ENCODE measurements at places on chromosomes 16 and 17. TPM values are rescaled to one million over a fixed set of nuclear protein-coding genes. Genes with fewer than 3 reads are reported as not detected.

GRCh38 chr16:49688036-49688697 is 167.7 kb downstream of the ZNF423 start:
- no peak for DNase-seq

- DNase-seq, result no peak
Observed at GRCh38 chr17:76495663-76496400, 5.4 kb downstream of the RHBDF2 start.

DNA sequence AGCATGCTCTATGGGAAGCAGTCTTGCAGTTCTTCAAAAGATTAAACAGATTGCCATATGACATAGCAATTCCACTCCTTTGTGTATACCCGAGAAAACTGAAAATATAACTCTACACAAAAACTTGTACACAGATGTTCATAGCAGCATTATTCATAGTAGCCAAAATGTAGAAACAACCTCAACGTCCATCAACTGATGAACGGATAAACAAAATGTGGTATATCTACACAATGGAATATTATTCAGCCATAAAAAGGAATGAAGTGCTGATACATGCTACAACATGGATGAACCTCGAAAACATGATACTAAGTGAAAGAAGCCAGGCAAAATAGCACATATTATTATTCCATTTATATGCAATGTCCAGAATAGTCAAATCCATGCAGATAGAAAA is 221.2 kb upstream of the PSMD7 start:
- DNase-seq, result no peak

DNA sequence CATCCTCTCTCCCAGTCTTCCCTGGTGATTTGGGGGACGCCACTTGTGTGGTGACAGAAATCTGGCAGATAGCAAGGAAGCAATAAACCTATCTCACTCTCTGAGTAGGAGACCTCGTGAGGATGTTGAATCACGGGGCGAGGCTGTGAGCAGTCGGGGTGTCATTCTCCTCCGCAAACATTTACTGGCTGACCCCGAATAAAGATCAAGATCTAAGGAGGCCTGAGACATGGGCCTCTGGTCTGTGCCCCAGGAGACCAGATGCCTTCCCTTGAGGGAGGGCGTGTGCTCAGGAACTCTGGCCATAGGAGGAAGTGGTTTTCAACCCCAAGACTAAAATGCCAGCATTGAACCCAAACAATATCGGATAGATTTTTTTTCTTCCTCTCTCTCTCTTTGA is 53.1 kb downstream of the FOXL1 start:
- DNase-seq, result no peak

The NPIPB6 gene
- 3.8 TPM for polyA plus RNA-seq

The PRDM7 gene
- polyA plus RNA-seq, result 0.74 TPM

GRCh38 chr17:40962059-40962561 is 4.6 kb downstream of the KRT39 start:
- DNase-seq, result no peak

DNA sequence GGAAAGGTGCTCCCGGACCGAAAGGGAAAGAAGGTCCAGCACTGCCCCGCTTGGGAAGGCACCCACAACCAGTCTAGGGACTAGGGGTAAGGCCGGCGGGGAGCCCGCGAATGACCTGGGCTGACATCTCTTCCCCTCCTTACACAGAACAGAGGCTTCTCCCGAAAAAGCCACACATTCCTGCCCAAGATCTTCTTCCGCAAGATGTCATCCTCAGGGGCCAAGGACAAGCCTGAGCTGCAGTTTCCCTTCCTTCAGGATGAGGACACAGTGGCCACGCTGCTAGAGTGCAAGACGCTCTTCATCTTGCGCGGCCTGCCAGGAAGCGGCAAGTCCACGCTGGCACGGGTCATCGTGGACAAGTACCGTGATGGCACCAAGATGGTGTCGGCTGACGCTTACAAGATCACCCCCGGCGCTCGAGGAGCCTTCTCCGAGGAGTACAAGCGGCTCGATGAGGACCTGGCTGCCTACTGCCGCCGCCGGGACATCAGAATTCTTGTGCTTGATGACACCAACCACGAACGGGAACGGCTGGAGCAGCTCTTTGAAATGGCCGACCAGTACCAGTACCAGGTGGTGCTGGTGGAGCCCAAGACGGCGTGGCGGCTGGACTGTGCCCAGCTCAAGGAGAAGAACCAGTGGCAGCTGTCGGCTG is 1.5 kb downstream of the CNP start:
- no peak for DNase-seq

GRCh38 chr17:44110011-44110686 is 13.3 kb downstream of the HDAC5 start:
- DNase-seq, result no peak

The COPZ2 gene
- polyA plus RNA-seq, result 18.0 TPM

DNA sequence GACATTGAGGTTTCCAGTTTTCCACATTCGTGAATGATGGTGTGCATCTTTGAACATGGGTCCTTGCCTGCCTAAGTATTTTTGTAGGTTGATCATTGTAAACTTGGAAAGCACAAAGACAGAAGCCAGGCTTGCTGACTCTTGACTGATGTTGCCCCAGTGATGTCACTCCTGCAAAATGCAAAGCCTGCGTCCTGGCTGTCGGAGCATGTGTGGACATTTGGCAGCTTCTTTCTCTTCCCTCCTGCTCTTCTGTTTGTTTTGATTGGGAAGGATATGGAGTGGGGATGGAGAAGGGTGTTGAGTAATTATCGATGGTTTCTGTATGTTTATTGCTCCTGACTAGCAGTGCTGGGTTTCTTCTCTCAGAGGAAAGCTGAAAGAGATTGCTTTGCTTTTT is 3.2 kb downstream of the NDE1 start:
- no peak for DNase-seq

The FOXN1 gene
- 0.57 TPM for polyA plus RNA-seq

The SLC13A5 gene
- 4.9 TPM for polyA plus RNA-seq

GRCh38 chr17:20032636-20033035 is 23.5 kb downstream of the SPECC1 start:
- no peak for DNase-seq

DNA sequence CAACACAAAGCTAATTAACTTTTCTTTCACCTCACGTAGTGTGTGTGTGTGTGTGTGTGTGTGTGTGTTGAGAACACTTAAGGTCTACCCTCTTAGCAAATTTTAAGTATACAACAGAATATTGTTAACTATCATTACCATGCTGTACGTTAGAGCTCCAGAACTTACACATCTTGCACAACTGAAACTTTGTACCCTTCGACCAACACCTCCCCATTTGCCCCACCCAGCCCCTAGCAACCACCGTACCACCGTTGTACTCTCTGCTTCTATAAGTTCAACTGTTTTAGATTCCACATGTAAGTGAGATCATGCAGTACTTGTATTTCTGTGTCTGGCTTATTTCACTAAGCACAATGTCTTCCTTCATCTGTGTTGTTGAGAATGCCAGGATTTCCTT is 28.1 kb upstream of the MLYCD start:
- no peak for DNase-seq

DNA sequence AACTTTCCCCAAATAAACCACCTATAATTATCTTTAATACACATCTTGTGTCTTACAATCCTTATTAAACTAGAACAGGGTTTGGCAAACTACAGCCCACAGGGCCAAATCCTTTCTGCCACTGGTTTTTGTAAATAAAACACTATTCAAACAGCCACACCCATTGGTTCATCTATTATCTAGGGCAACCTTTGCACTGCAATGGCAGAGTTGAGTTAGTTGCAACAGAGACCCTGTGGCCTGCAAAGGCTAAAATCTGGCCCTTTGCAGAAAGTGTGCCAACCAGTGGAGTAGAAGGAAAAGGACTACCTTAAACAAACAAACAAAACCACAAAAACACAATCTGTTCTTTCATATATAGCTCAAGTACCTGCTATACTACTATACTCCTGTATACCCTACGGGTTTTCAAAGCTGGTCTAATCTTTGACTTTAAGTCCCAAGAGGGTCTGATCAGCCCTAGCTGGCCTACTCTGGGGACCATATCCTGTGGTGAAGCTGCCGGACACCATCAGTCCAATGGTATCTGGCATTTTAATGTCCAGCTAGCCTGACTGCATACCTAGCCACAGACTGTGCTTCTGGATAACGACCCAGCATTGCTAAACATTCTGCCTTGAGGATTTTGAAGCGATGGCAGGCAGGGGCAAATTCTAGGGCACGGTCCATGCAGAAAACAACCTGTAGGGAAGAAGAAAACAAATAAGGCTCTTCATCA is 23.3 kb downstream of the CNP start:
- DNase-seq, result no peak

- no peak for DNase-seq
Observed at GRCh38 chr16:8070506-8070905, 519.8 kb downstream of the TMEM114 start.

The STH gene
- polyA plus RNA-seq, result not detected

- no peak for DNase-seq
Observed at GRCh38 chr16:56408379-56409098, 16.8 kb downstream of the AMFR start.

The CD300A gene
- 1.5 TPM for polyA plus RNA-seq
